Activated naive CD8-positive, alpha-beta T cell treated with anti-CD3 and anti-CD28 coated beads, Interleukin-2, amount 50 U/mL, for 24 hours (primary cell): ENCODE measurements at places on chromosomes 1 and 21.

- peaks cover 20% of the 10 kb centered on the region for H3K4me1 ChIP-seq
- peak overlapping the region; percentile 27 for H3K27ac ChIP-seq
- peak; percentile 51 for DNase-seq
- no peaks in the 10 kb centered on the region for H3K36me3 ChIP-seq
Observed at GRCh38 chr1:226990133-226990716, 50.1 kb downstream of the COQ8A start.

DNA sequence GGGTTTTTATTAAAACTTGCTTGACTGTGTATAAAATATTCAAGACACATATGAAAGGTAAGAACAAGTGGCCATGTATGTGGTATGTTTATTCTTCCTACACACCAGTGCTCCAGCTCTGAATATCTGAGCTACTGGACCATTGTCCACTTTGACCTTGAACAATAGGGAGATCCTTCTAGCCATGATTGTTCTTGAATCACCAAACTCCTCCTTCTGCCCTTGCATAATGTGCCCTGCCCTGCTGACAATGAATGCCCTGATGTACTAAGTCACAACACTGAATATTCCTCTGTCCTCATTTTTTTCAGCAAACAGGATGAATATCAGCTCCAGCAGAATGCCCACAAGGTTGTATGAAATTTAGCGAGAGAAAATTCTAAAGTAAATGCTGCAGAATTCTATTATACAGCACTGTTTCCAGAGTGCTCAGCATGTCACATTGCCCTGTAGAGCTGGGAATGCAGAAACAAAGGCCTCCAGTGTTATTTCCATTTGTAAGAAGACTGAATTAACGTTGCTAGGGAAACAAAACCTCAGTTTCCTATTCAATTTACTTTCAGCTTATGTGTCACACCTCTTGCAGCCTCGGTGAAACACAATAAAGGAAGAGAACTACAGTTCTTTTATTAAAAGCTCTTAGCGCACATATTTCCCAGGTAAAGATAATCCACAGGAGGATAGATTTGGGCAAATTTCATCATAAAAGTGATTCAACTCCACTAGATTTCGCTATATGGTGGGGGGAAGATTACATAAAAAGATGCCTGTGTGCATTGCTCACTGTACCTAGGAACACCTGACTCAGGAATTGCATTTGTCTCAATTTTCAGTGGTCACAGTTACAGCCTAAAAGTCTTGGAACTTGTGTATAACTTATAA, 187.4 kb upstream of the ATP1B1 start:
- DNase-seq = no peak
- no peak overlapping the region for H3K4me3 ChIP-seq
- no peak overlapping the region for H3K27ac ChIP-seq
- H3K36me3 ChIP-seq = no peaks in the 10 kb centered on the region

GRCh38 chr1:212139526-212140135, 104.1 kb downstream of the DTL start:
- H3K4me3 ChIP-seq = no peak overlapping the region
- peaks cover 1% of the 10 kb centered on the region for H3K36me3 ChIP-seq

GRCh38 chr1:12296623-12297022, 66.8 kb downstream of the VPS13D start:
- H3K27ac ChIP-seq = peak overlapping the region; percentile 61
- peaks cover 39% of the 10 kb centered on the region for H3K4me1 ChIP-seq
- no peak for DNase-seq
- peak overlapping the region; percentile 10 for H3K4me3 ChIP-seq
- no peaks in the 10 kb centered on the region for H3K27me3 ChIP-seq

GRCh38 chr1:35851132-35851869, 31.7 kb upstream of the AGO1 start:
- H3K27me3 ChIP-seq = no peaks in the 10 kb centered on the region
- DNase-seq = no peak
- peaks cover 7% of the 10 kb centered on the region for H3K36me3 ChIP-seq
- no peak overlapping the region for H3K4me3 ChIP-seq
- H3K27ac ChIP-seq = no peak overlapping the region
